ENCODE measurements at places on chromosomes 7 and 10.

DNA sequence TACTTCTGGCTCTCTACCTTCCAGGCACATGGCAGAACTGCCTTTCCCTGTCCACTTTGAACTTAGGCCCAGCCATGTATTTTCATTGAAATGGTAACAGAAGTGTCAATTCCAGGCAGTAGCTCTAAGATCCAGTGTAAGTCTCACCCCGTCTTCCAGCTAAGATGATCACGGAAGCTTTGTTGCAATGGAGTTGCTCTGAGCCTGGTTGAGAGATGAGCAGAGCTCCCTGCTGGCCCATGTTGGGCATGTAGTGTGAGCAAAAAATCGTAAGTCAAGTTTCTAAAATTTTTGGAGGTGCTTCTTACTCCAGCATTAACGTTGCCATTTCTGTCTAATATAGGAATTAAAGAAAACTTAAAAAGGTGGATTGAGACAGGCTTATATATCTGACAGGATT is 274.4 kb downstream of the IPMK start:
- DNase-seq = no peak

DNA sequence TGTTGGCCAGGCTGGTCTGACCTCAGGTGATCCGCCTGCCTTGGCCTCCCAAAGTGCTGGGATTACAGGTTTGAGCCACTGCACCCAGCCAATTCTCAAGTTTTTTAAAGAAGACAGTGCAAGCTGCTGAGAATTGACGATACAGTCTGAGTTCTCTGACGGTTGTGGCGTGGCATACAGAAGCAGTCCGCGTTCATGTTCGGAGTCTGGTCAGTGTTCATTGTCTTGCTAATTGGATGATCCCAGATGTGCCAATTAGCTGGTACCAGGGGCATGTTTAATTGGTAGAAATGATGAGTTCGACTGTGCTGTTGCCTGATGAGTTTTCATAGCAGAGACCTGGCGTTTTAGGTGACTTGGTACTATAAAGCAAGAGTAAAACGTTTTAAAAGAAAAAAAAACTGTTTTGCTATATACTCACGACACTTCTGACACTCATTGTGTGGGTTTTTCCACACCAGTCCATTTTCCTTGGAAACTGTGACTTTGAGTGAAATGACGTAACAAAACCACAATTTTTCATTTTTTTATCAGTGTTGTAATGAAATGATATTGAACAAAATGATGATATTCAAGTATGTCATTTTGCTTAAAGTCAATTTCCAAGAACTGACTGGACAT is 32.3 kb downstream of the CAMK1D start:
- DNase-seq = no peak

- peak; percentile 71 for DNase-seq
Measured at GRCh38 chr10:24374134-24374915, 165.4 kb downstream of the KIAA1217 start.

DNA sequence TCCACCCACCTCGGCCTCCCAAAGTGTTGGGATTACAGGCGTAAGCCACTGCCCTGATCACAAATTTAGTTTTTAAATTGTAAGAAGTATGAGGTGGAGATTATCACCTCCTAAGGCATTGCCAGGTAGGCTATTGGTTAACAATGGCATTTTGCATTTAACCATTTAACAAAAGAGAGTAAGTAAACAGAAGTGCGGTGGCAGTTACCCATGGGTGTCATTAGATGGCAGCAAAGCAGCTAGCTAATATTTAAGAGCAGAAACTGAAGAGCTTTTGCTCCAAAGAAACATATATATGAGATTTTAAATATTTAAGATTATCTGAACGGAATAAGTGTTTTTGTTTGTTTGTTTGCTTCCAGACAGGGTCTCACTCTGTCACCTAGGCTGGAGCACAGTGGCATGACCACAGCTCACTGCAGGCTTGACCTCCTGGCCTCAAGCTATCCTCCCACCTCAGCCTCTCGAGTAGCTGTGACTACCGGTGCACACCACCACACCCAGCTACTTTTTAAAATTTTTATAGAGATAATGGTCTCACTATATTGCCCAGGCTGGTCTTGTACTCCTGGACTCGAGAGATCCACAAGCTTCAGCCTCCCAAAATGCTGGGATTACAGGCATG is 325.5 kb upstream of the C7orf33 start:
- DNase-seq = no peak
